Fibroblast of skin of right quadriceps (primary cell): ENCODE measurements at places on chromosomes 2 and 18.

- DNase-seq = no peak
Measured at GRCh38 chr18:62977512-62977911, 262.2 kb downstream of the PHLPP1 start.

DNA sequence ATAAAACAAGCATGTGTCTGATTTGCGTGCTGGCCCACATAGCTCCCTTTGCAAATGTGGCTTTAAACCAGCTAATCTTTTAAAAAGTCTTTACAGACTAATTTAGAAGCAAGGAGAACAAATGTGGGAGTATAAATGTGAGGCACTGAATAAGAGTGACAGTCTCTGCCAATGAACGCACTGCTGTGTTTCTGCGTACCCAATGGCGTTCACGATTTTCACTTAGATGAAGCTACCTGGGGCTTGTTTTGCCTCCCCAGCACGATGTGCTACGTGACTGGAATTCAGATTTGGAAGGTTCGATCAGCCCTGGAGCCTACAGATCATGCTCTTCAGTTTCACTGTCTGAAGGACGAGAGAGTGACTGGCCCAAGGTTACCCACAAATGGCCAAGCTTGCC is 10.8 kb upstream of the CRACDL start:
- DNase-seq = no peak

GRCh38 chr2:41896186-41896846 is 151.5 kb upstream of the PKDCC start:
- DNase-seq = no peak

DNA sequence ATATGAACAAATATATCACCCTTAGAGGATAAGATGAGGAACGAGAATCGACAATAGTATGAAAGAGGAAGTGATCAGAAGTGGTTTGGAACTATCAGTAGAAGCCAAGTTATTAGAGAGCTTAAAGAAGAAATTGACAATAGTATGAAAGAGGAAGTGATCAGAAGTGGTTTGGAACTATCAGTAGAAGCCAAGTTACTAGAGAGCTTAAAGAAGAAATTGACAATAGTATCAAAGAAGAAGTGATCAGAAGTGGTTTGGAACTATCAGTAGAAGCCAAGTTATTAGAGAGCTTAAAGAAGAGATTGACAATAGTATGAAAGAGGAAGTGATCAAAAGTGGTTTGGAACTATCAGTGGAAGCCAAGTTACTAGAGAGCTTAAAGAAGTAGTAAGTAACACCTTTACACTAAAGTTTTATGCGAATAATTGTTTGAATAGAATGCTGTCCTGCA is 175.5 kb downstream of the ZNF407 start:
- no peak for DNase-seq

DNA sequence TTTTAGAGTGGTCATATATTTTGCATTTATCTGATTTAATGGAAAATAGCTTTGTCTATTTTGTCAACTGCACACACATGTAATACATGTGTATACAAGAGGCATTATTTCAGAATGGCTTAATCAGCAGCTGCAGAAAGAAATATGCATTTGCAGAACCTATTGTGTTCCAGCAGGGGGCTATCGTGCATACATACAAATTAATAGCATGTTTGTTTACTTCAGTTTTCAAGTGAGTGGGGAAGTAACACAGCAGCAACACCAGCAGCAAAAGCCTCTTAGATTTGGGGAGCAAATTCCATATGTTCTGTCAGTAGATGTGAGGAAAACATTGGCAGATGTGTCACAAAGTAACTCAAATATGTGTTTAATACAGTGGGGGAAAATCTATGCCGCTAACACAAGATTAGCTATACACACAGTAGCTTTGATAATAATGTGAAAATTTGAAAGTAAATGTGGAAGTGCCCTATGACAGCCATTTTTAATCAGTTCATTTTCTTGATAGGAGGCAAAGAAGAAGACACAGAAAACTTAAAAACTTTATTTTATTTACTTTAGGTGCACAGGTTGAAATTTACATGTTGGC is 218.1 kb downstream of the WDR7 start:
- peak; percentile 44 for DNase-seq

GRCh38 chr18:46419391-46420141 is 237.5 kb downstream of the LOXHD1 start:
- DNase-seq = no peak
